ENCODE measurements at places on chromosomes 2 and 18.

DNA sequence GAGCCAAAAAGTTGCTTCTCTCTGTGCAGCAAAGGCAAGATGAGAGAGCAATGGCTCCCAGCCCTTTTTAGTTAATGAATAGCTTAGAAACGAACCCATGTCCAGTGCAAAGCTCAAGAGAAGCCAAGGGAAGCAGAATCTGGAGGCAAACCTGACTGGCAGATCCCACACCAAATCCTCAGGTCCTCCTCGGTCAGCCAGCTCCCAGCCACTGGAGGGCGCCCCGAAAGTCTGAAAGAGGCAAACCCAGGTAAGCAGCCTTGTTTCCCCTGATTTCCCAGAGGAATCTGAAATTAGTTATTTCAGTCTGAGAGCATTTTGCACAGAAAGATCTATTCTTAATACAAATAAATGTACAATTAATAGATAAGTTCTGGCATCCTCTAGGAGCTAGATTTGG is 71.3 kb upstream of the PID1 start:
- peak; percentile 65 for DNase-seq

GRCh38 chr2:112345030-112346027 is 69.9 kb downstream of the ZC3H6 start:
- DNase-seq = no peak

- DNase-seq = no peak
Observed at GRCh38 chr2:5367321-5367720, 324.9 kb upstream of the SOX11 start.

GRCh38 chr18:51028201-51028805 is 1.7 kb upstream of the SMAD4 start:
- no peak for DNase-seq

- DNase-seq = no peak
Observed at GRCh38 chr2:175575346-175576258, 394.1 kb upstream of the ATP5MC3 start.

DNA sequence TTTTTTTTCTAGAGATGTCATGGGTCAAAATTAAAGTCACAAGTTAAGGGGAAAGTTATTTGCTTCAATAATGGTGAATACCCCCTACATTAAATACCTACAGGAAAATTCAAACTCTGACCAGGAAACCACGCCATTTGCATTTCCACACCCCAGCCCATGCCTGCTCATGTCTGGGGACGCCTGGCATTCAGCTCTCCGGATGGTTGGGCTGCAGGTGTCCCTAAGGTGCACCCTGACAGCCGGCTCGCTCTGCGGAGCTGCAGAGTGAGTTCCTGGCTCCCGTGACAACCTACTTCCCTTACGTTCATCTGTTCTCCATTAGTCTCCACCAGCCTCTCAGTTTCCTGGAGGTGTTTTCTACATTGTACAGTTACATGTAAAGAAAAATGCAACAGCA is 122.7 kb upstream of the RIOK3 start:
- DNase-seq = no peak

GRCh38 chr2:64624108-64624610 is 29.6 kb downstream of the SERTAD2 start:
- no peak for DNase-seq

GRCh38 chr2:11945139-11946126 is 199.0 kb downstream of the LPIN1 start:
- no peak for DNase-seq

- DNase-seq = no peak
Observed at GRCh38 chr2:22701561-22702160, 683.3 kb upstream of the KLHL29 start.

GRCh38 chr2:69911985-69912563 is 2.8 kb upstream of the MXD1 start:
- no peak for DNase-seq

DNA sequence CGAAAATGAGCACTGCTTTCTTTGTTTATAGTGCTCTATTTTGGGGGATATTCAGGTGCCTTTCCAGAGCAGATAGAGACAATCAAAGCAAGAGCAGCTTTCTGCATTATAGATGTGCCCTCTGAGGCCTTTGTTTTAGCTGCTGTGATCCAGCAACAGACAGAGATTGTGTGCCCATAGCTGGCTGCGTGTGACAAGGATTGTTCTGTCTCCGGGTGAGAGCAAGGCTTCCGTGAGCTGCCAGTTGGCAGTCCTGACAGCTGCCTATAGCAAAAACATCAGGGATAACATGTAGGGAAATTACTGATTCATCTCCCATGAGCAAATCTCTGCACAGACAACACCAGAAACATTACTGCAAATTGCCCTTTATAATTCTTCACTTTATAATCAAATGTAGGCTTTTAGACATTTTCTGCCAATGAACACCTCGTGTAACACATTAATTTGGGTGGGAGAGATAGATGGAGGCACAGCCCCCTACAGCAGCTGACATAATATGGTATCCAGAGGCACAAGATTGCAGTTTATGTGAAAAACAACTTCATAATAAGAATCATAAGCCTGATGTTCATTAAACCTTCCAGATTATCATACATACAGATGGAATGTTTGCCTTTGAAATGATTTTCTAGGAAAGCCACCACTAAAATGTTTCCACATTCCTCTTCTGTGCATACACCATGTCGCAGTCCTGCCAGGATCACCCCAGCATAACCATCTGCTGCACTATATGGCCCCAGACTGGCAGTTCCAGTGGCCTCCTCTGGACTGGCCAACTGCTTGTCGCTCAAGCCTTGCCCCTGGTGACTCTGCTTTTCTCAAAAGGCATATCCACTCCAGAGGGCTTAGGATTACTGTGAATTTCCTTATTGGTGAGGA is 131.2 kb downstream of the TRIB2 start:
- no peak for DNase-seq

- no peak for DNase-seq
Observed at GRCh38 chr2:24313744-24314632, 46.3 kb downstream of the ITSN2 start.

DNA sequence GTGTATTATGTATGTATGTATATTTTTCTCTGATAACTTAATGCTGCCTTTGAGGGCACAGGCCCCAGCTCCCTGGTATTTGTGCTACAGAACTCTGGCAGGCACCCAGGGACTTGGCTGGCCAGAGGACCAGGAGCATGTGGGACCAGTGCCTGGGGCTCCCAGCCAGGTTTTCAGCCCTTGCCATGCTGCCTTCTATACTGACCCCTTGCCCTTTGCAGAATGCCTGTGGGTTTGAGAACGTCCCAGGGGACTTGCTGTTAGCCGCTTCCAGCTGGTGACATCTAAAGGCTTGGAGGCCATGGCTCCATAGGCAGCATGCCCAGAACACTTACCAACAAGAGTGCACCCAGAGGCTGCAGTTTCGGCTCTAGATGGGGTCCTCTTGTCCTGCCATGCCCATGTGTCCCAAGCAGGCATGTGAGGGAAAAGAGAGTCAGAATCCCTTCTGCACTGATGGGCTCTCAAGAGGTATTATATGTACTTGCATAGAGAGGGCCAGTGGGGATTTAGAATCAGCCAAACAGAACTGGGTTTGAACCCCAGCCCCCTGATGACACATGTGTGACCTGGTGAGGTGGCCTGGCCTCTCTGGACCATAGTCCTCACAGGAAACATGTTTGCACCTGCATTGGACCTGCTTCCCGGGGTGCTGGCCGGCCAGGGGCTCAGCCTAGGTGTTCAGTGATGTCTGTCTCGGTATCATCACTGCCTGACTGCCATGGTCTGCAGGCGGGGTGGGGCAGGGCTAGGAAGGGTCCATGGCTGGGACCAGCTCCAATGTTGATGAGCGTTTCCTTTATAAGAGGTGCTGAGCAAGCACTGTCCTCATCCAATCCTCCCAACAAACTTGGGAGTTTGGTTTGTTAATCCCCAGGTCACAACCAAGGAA is 119.2 kb upstream of the FHL2 start:
- DNase-seq = peak; percentile 89

- DNase-seq = no peak
Observed at GRCh38 chr18:59238385-59238784, 18.4 kb downstream of the GRP start.

DNA sequence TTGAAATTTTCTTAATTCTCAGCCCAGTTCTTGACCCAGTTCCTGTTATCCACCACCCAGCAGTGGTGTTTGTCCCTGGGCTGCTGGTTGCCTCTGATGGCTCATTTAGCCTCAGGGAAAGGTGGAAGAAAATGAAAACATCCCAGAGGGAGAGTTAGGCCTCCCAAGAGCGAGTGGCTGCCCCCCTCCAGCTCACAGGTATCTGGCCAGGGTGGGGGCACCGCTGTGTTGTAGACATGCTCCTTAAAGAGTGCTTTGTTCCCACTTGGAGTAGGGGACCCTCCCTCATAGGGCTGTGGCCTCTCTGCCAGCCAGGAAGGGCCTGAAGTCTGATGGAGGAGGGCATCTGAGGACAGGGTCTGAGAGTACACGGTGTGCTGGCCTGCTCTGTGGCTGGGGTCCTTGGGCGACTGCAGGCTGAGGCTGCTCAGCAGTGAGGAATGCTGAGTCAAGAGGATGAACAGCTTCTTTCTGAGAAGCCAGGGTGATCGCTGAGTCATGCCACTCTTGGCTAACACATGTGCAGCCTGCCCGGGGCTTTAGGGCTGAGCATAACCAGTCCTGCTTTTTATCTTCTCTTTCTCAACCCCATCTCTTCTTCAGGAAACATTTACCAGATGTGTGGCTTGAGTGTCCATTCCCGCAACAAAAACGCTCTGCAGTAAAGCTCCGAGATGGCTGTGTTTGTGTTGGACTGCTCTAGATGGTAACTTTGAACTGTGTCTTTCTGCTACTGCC is 72.3 kb downstream of the IL1R2 start:
- DNase-seq = peak; percentile 77

- DNase-seq = peak; percentile 37
Observed at GRCh38 chr2:55010149-55010591, 40.1 kb downstream of the RTN4 start.

GRCh38 chr2:38535744-38536506 is 66.8 kb downstream of the HNRNPLL start:
- peak; percentile 87 for DNase-seq

DNA sequence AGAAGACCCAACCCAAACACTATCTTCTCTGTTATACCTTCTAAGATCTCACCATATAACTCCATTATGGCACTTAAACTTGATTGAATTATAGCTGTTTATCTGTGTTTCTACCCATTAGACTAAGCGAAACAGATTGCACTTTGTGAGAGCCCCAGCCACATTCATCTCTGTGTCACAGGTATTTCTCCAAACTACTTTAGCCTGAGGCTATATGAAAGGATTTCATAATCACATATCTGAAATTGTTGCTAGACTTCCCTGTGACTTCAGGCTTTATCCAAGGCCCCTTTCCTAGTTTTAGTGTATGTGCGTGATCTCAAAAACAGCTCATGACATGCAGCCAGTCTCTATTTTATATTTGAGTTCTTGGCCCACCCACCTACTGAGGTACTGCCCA is 745.0 kb upstream of the ACVR2A start:
- no peak for DNase-seq

GRCh38 chr2:162342321-162342720 is 1.6 kb upstream of the GCA start:
- no peak for DNase-seq

Data from right lobe of liver (tissue), 6 donors.